GOT3 (cell line): ENCODE measurements at places on chromosomes 4 and X.

DNA sequence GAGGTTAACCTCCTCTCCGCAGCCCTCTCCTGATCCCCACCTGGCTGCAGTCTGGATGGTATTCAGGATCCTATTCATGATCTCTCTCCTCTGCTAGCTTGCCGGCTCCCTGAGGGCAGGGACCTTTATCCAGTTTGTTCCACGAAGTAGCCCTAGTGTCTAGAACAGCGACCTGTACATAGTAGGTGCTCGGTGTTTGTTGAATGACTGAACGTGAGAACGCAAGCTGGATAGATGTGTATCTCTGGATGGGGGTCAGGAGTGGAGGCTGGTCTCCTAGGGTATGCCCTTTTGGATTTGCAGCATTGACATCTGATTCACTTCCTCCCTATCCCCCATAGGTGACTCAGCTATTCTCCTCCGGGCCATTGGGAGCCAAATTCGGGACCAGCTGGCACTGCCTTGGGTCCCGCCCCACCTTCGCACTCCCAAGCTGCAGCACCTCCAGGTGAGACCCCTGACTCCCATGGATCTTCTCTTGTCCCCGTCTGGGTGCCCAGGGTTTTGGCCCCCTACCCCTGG, 7.3 kb downstream of the CCDC22 start:
- DNase-seq, result no peak

DNA sequence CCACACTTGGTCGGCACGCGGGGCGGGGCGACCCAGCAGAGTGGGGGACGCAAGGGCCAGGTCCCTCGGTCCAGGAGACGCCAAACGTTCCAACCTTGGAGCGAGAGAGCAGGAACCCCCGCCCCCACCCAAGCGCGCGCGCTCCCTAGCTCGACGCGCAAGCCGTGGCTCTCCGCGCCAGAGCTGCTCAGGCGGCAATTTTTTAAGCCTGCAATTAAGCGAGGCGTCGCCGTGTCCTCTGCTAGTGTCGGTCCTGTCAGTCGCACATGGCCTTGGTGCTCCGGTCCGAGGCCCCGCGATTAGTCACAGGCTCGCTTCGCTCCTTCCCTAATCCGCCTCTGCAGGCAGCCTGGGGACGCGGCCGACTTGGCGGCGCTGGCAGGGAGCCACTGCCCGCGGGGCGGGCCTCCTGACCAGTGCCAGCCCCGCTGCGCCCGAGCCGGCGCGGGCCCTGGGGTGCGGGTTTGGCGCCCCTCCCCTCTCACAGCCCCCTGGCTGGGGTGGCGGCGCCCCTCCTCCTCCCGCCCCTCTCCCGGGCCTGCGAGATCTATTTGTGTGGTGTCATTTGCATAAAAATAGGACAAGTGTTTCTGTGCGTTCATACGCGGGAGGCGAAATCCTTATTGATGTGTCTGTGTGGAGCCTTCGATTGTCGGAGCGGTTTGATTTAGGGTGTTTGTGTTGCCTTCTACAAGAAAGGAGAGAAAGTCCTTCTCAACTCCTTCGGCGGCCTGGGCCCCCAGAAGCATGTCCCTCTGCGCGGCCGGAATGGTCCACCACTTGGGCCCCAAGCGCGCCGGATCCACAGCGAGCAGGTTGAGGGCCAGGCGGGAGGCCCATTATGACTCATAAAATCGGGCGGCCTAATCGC, 9.8 kb upstream of the BCOR start:
- no peak for DNase-seq

DNA sequence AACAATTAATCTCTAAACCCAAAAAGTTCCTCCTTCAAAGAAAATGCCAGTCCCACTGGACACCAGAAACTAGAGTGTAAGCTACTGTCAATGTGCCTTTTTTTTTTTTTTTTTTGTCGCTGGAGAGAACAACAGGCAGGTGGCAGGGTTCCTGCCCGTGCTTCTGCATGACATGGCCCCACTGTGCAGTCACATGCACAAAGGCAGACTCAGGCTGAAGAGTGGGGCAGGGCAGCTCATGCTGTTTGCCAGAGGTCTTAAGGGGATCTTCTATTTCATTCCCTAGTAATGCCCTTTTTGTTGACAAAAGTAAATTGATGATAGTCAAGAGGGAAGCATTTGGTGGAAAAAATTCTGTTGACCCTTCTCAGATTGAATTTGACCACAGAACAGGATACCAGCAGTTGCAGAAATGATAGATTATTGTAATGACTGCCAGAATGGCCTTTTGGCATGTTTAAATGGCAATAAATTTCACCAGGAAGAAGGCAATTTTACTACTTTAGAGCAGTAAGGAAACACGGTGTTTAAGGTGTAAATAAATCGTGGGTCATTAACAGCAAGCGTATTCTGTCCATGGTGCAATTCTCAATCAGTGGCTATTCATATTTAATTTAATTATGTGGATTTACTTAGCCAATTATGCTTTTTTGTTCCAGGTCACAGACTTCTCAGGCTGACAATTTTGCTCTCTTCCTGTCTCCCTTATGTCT, 80.9 kb downstream of the NKX6-1 start:
- DNase-seq, result no peak

DNA sequence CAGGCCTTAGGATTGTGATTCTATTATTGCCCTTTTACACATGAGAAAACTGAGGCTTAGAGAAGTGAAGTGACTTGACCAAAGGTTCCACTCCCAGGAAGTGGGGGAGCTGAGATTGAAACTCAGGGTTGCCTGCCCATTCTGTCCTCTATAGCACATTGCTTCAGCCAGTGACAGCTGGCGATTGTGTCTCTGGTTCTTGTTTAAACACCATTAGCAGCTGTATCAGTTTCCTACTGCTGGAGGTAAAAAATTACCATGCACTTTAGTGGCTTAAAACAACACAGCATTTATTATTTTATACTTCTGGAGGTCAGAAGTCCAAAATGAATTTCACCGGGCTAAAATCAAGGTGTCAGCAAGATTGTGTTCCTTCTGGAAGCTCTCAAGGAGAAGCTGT, 205.8 kb upstream of the MAMLD1 start:
- DNase-seq, result no peak

DNA sequence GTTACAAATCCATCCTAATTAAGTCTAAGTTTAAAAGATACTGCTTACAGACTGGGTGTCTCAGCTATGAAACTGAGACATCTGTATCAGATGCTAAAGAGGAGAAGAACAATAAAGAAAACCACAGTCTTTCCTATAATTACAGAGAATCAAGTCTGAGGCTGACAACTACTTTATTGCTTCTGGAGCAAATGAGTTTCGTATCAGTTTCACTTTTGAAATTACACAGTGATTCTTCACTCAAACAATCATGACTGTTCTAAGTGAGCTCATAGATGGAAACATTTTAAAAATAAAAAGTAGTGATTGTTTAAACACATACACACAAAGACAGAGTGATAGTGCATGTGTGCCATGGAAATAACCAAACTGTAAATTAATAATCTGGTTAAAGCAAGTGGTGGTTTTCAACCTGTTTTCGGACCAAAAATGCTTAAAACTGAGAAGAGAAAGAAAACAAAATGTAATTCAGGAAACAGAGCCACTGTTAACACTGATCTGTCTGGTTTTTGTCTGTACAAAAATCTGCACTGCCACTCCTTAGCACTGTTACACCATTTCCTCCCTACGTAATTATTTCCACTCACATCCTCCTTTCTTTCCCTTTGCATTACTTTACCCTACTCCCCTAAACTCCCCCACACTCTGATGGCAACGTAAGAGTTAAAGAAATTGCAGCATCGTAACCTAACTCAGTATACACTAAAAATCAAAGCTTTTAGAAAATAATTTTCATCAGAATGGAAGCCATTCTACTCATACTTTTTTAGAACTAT, 12.5 kb downstream of the RFC1 start:
- DNase-seq, result no peak

GRCh38 chr4:24273136-24273535, 311.2 kb downstream of the DHX15 start:
- DNase-seq, result no peak

DNA sequence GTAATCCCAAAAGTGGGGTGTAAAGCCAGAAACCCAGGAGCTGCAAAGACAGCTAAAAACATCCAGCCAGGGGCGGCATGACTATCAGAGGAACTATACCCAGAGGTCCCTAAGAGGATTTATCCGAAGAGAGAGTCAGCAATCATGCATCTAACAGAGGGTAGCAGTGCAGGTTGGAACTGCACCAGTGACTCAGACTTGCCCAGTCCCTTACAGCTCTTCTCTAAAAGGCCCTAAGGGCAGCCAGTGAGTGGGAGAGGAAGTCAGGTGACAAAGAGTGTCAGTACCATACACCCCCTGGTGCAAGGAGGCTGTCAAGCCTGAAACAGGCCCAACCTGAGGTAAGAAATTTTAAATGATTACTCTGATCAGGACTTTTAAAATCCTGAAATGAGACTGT, 88.1 kb downstream of the CAMK2D start:
- DNase-seq, result no peak

- DNase-seq, result no peak
These were observed 213.3 kb downstream of the ANKRD50 start for GRCh38 chr4:124499261-124499660.

DNA sequence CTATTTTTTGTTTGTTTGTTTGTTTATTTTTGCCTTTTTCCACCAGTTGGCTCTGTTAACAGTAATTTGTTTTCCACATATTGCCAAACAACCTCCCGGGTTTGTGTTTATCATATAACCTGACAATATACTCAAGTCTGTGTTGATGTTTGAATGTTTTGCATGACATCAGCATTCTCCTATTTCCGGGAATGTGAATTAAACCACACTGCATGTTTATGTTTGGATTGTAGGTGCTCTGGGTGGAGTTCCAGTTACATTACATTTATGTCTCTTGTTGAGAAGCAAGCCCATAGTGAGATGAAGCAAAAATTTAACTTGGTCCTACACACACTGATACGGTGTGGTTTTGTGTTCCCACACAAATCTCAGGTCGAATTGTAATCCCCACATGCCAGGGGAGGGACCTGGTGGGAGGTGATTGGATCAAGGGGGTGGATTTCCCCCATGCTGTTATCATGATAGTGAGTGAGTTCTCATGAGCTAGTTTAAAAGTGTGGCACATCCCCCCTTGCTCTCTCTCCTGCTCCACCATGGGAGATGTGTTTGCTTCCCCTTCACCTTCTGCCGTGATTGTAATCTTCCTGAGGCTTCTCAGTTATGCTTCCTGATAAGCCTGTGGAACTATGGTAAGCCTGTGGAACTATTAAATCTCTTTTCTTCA, 54.4 kb upstream of the CLNK start:
- no peak for DNase-seq

DNA sequence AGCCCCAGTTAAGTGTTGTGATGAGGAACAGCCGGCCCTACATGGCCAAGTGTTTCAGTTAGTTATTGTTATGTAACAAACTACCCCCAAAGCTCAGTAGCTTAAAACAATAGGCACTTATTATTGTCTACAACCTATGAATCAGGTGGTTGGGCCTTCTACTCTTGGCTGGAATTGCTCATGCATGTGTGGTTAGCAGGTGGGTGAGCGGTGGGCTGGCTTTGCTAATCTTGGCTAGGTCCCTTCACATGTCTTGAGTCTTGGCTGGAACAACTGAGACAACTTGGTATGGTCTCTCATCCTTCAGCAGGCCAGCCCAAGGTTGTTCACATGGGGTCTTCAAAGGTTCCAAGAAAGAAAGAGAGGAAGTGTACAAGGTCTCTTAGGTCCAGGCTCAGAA, 54.5 kb upstream of the CHRNA9 start:
- no peak for DNase-seq

- DNase-seq, result no peak
These were observed 203.5 kb downstream of the RBM46 start for GRCh38 chr4:154984616-154985015.

GRCh38 chr4:48436318-48436717, 46.8 kb upstream of the SLC10A4 start:
- DNase-seq, result no peak

- DNase-seq, result no peak
These were observed 2.2 kb upstream of the SUPT20HL2 start for GRCh38 chrX:24316111-24316510.

DNA sequence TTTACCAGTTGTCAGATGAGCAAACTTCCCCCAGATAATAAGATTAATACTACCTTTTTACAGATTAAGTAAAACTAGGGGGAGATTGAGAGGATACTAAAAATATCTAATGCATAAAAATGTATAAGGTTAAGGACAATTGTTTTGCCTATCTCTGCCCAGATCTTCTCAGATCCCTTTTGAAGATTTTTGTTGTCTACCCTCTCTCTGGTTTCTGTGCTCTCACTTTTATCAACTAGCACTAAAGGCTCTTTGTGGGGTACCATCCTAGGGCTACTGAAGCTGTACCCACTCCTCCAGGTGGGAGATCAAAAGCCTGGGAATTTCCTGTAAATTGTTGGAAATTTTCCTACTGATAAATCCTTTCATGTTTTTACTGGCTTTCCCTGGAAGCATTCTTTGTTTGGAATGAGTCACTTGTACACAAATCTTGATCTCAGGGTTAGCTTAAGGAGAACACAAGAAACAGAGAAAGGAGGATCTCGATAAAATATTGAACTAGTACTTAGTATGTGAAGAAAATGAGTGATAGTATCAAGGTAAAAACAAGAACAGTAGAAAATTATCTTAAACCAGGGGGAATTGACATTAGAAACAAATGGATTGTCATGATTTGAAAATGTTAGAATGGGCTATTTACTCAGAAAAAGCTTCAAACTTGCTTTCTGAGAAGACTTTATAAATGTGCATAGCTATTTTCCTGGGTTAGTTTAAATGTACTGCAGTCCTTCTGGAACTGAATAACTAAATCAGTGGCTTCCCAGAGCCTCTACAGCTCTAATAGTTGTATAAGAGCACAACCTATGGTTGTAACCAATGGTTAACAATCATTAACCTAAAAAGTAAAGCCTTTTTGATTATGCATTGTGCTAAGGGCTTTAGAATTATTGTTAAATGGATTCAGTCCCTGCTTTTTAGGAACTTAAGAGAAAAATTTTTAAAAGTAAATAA, 679.9 kb upstream of the MAGEB2 start:
- no peak for DNase-seq

GRCh38 chr4:37754410-37755185, 68.4 kb upstream of the RELL1 start:
- no peak for DNase-seq

DNA sequence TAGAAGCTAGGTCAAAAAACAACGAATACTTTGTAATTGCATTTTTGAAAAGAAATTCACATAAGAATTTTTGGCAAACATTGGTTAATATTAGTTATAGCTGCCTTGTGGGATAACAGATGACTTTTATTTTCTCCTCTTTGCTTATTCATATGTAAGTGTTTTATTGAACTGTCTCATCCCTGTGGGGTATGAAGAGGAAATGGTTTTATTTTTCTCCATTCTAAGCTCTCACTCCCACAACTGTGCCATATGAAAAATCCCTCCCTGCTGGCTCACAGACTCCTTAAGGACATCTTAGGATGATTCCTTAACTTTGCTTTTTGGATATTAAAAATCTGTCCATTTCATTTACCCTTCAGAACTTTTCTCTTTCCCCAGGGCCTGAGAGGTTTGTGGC, 300.6 kb downstream of the PPP1R2C start:
- DNase-seq, result no peak

DNA sequence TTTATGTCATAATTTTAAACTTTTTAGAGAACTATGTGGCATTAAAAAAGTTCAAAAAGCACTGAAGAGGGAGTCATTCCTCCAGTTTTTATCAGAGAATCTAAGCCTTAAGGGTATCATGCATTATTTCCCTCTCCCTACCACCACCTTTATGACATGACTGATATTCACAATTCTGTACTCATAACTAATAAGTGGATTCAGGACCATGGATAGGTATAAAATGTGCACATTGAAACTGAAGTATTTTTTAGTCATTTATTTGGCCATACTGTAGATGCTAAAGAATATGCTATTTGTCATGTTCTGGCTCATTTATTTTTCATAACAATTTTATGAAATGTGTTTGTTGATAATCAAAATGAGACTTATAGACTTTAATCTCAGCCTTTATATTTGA, 897.5 kb upstream of the AGA start:
- no peak for DNase-seq
